ENCODE measurements at places on chromosomes 5 and 9.

DNA sequence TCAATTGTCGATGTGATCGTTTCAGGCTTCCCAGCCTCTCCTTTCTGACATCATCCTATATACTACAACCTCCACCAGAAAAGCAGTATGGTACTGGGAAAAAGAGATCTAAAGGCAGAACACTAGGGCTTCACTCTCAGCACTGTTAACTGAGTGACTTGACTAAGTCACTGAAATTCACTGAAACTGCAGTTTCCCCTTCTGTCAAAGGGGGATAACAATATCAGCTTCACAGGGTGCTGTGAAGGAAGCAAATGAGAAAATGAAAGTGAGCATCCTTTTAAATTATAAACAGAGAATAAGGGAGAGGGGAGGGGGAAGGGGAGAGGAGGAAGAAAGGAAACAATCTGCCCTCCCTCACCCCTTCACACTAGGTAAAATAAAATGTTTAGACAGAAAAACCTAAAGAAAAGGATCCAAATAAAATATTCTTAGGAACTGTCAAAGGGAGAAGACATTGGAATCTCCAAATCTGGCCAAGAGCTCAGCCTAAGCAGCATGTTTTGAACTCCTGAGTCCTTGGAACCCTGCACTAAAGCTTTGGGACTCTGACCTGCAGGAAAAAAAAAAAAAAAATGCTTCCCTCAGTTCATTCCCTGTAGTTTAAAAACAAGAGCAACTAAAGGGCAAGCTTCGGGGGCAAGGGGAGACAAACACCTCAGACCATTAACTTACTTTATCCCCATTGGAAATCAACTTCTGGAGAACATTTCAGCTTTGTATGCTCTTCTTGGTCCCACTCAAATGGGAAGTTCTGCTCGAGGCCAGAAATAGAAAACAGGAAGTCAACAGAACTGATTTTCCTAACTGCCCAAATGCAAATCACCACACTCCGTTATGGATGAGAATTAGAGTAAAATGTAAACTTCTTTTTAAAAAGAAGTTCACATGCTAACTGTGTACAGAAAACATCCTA, 178.3 kb downstream of the DEPDC1B start:
- DNase-seq = no peak

DNA sequence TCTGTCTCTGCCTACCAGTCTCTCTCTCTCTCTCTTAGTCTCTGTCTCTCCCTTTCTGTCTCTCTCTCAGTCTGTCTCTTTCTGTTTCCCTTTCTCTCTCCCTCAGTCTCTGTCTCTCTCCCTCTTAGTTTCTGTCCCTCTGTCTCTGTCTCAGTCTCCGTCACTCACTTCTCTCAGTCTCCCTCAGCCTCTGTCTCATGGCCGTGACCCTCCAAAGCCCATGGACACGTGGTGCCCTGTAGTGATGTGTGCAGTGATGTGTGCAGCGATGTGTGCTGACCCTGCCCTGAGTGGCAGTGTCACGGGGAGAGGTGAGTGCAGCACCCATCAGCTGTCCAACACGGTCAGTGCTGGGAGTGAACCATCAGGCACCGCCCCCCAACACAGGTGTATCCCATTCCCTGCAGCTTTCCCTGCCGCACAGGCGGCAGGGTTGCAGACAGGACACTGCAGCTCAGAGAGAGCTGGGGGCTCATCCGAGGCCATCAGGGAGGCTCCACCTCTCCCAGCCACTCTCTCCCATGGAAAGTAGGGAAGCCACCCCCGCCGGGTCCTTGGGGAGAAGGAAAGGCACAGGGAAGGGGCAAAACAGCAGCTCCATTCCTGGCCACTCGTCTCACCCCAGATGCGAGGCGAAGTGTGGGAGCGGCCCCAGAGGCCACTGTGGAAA, 794 bp upstream of the LRRC14B start:
- no peak for DNase-seq

DNA sequence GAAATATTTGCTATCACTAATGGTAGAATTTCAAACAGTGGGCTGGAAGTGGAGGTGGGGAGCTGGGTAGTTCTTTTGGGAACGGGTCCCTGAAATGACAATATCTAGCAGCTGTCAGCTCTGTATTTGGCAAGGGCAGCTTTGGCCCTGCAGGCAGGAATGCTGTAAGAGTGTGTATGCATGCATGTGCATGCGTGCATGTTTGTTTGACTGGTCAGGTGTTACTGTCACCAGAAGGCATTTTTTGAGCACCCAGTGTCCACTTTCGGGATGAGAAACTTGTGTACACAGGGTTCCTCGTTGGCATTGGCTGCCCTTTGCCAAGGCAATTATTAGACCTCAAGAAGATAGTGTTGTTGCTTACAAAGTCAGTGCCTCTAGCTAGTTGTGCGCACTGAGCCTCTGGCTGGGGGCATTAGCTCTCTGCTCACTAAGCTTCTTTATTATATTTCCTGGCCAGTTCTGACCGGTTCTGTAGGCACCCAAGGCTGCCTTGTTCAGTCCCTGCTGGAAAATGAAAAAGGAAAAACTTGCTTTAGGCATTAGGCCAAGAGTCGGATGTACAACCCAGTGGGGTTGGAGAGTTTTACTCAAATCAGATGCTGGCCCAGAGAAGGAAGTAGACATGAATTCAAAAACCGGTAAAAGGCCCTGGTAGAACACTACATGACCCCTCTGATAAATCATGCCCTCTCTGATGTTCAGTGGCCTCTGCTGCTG, 2.0 kb downstream of the CYFIP2 start:
- no peak for DNase-seq

DNA sequence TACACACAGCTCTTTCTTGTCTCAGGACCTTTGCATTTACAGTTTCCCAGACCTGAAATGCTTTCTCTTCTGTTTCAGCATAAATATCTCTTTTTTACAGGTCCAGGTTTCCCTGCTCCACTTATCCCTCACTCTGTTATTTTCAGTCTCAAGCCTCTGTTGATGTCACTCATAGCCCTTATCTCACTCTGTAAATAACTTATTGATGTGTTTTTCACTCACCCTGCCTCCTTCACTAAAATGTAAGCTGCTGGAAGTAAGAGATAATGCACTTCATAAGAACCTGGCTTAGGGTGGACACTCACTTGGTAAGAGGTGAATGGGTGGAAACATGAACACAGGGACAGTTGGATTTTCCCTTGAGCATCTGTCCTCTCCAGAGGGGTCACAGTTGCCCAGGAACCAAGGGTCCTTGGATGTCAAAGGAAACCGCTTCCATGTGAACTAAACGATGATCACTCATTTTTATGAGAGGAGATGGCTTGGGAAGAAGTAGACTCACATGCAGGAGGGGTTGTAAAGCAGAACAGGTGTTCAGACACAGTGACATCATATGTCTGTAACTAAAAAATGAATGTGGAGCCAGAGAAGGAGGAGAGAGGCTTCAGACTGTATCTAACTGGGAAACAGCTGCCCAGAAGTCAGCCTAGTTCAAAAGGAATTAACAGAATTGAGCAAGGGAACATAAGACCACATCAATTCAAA, 5.5 kb upstream of the HTR4 start:
- DNase-seq = no peak

- peak; percentile 33 for DNase-seq
Measured at GRCh38 chr9:108271646-108272348, 584.0 kb downstream of the ACTL7B start.

DNA sequence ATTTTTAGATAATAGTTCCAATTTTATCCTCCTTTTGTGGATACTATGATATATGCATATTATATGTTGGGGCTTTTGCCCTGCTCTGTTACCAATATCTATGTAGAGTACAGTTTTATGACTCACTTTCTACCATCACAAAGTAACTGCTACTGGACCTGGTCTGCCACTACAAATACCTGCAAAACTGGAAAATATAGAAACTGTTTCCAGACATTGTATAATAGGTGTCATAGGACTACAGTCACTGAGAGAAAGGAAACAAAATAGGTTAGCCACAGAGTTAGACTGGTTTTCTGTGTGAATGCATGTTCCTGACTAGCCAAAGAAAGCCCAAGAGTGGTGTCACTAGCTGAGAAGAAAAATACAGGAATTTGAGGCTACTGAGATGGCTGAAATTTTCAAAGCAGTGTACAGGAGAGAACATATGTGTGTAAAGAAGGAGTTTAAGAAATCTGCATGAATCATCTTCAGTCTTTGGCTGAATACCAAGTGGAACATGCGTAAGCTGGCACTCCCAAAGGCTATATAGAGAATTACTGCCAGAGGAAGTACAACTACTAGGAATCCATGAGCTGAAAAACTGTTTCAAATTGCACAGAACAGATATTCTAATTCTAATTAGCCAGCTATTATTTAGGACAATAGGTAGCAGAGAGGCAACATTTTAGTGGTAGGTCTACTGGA, 29.0 kb upstream of the FAM174A start:
- peak; percentile 32 for DNase-seq

GRCh38 chr9:27835746-27836145, 262.5 kb upstream of the C9orf72 start:
- DNase-seq = no peak

DNA sequence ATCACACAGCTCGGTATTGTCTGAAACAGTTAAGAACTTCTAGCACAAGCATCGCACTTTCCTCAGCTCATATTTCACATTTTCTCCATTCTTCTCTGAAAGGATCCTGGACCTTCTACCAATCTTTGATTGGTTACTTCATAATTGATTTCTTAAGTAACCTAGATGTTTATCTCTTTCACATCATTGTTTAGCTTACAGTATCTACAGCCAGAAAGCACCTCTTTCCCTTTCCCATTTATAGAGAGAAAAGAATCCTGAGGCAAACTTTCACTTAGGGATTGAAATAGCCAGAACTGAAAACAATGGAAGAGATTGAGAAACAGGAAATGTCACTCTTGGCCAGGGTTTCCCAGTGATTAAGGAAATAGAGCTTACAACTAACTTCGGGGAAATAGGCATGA, 2.5 kb downstream of the IL33 start:
- DNase-seq = peak; percentile 13

DNA sequence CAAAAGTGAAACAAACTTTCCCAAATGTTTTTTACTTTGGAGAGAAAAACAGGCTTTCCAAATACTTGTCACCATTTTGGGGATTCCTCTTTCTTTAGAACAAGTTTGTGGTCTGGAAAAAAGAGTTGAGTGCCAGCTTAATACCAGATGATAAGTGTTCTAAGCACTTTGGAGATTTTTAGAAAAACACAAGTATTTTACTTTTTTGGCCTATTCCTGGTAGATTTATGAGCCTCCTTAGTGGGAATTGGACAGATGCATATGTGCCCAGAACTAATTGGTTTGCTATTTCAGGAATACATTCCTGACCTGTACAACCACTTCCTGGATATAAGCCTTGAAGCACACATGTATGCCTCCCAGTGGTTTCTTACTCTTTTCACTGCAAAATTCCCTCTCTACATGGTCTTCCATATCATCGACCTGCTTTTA, 40.5 kb downstream of the GPR21 start:
- no peak for DNase-seq

DNA sequence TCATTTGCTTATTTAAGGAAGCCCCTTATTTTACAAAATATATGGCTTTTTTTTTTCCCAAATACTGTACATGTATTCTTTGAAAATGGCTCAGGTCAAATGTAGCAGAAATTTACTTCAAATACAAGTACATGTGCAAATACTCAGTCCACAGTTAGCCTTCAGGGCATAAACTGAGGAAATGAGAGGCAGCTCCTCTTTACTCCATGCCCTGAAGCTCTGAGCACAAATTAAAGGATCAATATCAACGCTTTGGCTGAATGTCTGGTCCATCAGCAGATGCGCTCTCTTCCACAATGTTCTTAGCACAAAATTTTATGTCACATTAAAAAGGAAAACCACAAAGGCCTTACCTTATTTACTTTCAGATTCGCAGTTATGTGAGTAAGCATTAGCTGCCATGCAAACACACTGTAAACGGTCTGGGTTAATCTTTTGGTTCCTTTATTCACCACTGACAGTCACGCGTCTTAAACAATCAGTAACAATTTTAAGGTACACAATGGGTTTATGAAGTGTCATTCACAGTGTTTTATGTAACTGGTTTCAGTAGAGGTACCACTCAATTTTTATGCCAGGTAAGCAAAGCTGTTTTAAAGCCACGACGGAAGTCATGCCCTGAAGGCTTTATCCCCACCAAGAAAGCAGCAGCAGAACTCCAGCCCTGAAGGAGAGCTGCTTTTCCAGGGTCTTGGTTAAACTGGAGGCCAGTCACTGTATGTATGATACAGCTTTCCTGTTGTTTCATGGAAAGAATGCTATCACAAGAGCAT, 103.4 kb downstream of the OTULIN start:
- DNase-seq = no peak

DNA sequence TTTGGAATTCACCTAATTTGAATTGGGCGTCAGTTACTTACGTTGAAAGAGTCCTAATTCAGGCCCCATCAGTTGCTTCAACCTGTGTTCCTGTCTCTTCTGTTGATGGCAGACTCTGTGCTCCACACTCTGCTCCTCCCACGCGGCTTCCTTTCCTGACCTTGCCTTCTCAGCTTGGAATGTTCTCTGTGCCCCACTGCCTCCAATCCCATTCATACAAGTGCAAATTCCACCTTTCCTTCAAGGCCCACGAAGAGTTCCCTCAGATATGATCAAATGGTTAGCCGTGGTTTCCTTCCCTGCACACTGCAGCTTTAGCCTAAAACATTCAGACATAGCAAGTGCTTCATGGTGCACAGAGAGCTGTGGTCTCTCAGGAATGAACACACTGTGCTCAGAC, 65.7 kb downstream of the SREK1 start:
- DNase-seq = no peak

GRCh38 chr5:67900514-67900913, 315.0 kb upstream of the PIK3R1 start:
- no peak for DNase-seq

- no peak for DNase-seq
Measured at GRCh38 chr9:88390371-88390990, 2.2 kb downstream of the SPIN1 start.

DNA sequence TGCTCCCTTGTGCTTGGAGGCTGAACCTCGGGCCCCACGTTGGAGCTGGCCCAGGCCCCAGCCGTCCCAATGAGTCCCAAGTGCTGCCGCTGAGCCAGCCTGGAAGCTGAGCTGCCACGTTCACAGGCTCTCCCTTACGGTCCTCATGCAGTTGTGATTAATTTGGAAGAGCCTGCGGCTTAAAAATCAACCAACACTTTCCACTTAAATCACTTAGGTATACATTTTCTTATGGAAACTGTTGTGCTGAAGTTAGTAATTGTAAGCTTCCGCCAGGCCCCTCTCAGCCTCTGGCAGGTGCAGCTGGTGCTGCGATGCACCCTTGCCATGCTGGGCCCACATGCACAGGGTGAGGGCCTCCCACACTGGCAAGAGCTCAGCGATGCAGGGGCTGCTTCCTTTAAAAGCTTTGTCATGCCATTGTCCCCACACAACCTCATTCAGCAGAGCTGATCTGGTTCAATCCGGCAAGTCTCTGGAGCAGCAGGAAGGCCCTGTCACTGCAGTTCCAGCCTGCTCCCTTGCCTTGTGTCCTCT, 61.0 kb downstream of the IPPK start:
- no peak for DNase-seq

Data from epithelial cell of proximal tubule (primary cell).